Islet precursor cell (in vitro differentiated cells): ENCODE measurements at places on chromosomes 13 and 19.

DNA sequence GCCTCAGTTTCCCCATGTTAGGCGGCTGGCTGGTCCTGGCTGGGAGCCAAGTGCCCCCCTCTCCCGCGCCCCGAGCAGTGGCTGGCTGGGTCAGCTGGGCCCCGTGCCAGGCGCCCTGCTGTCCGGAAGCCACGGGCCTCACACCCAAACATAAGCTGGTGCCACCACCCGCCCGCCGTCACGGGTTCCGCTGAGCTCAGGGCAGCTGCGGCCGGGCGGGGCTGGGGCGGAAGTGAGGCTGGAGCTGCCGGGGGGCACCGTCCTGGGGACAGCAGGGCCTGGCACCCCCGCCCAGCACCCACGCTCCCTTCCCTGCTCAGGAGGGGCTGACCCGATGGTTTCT is 19.3 kb downstream of the HCN2 start:
- DNase-seq, result peak; percentile 45

DNA sequence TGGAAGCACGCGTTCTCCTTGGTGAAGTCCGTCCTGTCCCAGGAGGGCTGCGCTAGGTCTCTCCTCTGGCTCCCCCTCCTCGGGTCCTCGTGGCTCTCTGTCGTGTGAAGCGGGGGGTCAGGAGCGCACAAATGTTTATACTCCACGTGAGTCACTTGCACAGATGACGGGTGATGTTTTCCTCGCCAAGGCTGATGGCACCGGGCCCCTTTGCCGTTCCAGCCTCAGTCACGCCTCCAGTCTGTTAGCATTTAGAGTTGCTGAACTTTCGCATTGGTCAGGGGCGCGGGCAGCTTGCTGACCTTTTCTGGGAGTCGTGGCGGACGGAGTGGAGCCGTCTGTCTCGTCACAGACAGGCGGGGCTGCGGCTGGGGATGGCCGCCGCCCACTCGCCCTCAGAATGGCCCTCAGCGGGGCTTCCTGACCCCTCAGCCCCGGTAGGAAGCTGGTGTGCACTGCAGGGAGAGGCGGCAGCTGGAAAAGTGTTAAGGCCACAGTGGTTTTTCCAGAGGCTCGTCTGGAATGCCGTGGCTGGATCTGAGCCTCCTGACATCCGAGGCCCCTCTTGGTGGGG is 13.7 kb downstream of the KLHL26 start:
- peak; percentile 56 for DNase-seq

- DNase-seq, result peak; percentile 71
These were observed 59.7 kb downstream of the SPATA13 start for GRCh38 chr13:24220086-24220703.

DNA sequence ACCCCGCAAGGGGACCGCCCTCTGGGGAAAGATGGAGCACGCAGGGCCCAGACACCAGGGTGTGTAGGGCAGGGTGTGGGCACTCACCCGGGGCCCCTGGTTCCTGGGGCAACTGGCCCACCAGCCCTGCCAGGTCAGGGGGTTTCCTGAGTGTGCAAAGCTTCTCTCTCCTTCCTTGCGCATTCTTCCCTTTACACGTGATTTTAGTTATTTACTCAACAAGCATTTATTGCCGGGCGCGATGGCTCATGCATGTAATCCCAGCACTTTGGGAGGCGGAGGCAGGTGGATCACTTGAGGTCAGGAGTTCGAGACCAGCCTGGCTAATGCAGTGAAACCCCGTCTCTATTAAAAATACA is 20.4 kb downstream of the PRR36 start:
- no peak for DNase-seq

DNA sequence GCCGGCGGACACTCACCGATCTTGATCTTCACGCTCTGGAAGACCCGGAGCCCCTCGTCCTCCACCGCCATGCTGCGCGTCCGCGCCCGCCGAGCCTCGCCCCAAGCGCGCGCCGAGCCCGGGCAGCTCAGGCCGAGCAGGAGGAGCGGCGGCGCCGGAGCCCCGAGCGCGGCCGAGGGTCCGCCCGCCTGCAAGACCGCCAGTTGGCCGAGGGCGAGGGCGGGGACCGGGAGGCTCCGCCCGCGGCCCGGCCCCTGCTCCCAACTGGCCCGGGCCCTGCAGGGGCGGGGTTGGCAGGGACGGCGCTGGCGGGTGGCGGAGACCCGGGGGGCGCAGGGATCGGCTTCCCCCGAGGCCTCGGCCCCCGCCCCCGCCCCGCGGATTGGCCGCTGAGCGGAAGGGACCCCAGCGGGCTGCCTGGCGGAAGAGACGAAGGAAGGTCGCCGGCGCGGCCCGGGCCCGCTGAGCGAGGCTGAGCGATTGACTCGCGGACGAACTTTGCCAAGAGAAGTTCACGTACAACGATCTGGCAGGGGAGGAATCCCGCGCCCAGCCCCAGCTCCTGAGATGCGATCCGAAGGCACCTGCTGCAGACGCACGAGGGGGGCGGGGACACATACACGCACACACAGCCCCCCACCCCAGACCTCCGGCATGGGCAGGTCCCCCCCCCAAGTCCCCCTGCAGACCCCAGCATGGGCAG is at the start of gene RASA3:
TSS of gene RASA3 (minus strand) at position 205 of the 703 bp plus-strand sequence. CDS start at position 71, 134 bp downstream.
- DNase-seq, result peak; percentile 91

DNA sequence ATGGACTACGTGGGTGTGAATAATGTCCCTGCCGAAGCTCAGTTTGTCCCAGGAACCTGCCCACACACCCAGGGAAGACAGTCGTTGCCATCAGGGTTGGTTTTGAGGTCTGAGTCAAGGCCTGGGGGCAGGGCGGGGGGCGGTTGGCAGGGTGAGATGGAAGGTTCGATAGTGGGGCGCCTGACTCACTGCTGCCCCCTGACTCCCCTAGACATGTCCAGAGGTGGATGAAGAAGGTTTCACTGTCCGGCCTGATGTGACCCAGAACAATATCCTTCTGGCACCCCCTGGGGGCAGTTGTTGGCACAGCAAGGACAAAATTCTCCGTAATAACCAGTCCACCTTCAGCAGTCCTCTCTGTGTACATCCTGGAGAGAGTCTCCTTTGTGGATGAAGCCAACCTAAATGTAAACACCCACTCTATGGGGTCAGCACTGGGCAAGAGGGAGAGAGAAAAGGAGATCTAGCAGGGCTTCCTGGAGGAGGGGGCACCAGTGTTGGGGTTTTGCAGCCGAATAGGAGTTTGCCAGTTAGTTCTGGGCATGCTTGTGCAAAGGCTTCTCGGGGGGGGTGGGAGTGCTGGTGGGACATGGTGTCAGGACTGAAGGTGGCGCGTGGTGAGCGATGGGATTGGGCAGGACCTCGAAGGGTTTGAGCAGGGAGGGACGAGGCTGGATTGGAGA is 19.6 kb upstream of the B3GNT3 start:
- DNase-seq, result peak; percentile 87

- DNase-seq, result no peak
These were observed 19.9 kb downstream of the TMED1 start for GRCh38 chr19:10815969-10816644.

GRCh38 chr13:53778937-53779336 is 750.3 kb downstream of the OLFM4 start:
- no peak for DNase-seq

- DNase-seq, result no peak
These were observed 472.1 kb downstream of the DIAPH3 start for GRCh38 chr13:59691501-59692066.

DNA sequence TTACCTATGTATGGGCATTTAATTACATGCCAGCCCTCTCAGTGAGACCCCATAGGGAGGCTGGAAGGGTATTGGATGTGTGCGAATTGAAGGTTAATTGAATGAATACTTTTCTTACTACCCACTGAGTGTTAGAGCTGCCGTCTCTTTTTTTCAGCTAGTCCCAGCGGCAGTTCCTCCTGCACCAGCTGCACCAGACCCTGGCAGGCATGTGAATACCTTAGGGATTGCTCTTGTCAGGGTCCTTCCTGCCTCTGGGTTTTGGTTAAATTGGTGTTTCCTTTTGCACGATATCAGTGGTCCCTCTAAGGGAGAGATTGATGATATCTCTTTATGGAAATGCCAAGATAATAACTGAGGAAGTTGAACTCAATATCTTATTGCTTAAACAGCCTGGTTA is 9.8 kb upstream of the CXCL17 start:
- DNase-seq, result no peak

- DNase-seq, result peak; percentile 88
These were observed 5.6 kb downstream of the UHRF1 start for GRCh38 chr19:4914736-4915501.

GRCh38 chr13:24202215-24202614 is 41.7 kb downstream of the SPATA13 start:
- DNase-seq, result no peak

DNA sequence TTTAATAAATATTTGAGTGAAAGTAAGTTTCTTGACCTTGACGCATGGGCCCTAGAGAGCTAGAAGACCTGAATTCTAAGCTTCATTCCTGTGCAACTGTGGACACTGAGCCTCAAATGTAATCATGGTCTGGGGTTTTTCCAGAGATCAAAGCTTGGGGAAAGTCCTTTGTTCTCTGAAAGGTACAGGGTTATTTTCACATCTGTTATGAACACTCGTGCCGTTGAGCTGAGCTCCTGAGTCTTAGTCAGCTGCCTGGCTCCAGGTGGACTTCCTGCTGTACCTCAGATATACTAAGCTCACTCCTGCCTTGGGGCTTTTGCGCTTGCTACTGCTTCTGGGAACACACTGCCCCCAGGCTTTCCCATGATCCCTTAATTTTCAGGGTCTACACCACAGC is 7.5 kb upstream of the ZBTB32 start:
- no peak for DNase-seq

- DNase-seq, result no peak
These were observed 27.6 kb upstream of the ATXN8OS start for GRCh38 chr13:70080012-70080411.

- no peak for DNase-seq
These were observed 68.1 kb upstream of the PCDH8 start for GRCh38 chr13:52916486-52916990.

DNA sequence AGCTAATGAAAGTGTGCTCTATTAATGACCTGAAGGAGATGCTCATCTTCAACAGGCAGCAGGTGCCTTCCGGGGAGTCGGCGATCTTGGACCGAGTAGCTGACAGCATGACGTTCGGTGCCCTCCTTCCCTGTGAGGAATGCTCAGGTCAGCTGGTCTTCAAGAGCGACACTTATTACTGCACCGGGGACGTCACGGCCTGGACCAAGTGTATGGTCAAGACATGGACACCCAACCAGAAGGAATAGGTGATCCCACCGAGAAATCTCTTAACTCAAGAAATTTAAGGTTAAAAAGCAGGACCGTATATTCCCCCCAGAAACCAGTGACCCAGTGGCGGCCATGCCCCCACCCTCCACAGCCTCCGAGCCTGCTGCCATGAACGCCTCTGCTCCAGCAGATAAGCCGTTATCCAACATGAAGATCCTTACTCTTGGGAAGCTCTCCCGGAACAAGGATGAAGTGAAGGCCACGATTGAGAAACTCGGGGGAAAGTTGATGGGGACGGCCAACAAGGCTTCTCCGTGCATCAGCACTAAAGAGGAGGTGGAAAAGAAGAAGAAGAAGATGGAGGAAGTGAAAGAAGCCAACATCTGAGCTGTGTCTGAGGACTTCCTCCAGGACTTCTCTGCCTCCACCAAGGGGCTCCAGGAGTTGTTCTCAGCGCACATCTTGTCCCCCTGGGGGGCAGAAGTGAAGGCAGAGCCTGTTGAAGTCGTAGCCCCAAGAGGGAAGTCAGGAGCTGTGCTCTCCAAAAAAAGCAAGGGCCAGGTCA is 22.8 kb upstream of the ANKRD10 start:
- peak; percentile 32 for DNase-seq

DNA sequence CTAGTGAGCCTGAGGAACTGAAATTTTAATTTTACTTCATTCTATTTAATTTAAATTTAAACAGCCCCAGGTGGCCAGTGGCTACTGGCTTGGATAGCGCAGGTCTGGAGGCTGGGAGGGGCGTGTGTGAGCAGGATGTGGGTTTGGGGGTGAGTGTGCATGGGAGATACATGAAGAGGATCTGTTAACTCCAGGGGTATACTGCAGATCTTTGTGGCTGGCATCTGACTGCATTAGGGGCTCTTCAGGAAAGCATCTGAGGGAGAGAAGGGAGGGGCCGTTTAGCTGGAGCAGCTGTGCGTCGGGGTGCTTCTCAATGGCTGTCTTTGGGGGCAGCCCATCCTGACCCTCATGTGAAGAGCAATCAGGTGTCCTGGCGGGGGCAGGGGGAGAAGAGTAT is 6.8 kb downstream of the SHANK1 start:
- no peak for DNase-seq

DNA sequence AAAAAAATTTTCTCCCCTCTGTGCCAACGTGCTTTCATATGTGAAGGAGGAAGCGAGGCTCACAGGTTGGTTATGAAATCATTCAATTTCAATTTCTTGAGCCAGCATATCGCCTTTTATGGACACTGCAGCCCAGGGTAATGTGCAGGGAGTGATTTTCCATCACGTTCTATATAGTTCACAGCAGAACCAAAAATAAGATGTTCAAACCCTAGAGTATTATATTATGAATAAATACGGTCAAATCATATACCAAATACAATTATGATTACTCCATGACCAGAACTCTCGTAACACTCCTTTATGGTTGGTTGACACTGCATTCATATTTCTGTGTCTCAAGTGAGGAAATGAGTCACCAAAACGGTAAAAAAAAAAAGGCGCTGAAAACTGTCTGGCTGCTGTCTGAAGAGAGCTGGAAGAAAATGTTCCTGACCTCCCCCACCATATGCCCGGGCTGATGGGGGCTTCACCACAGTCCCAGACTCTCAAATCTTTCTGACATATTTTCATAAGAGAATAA is 75.8 kb upstream of the UBAC2 start:
- no peak for DNase-seq

DNA sequence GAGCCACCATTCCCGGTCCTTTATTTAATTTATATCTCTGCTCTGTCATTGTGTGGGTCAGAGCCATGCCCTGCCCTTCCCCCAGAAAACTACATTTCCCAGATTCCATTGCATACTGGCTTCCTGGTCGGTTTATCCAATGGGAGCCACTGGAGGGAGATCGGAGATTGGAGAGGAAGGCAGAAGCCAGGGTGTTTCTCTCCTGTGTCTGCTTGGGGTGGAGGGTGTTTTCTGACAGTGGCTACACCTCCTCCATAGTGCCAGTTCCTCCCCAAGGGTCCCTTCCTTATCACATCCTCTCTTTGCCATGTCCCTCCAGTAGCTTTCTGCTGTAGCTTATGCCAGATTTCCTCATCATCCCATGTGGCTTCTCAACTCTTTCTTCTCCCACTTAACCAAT is 19.0 kb downstream of the OLFM2 start:
- peak; percentile 80 for DNase-seq

GRCh38 chr19:1284979-1285736 is 515 bp upstream of the EFNA2 start:
- no peak for DNase-seq

GRCh38 chr19:53871454-53871853 is 3.8 kb downstream of the MYADM start:
- DNase-seq, result no peak
